ENCODE measurements at places on chromosomes 2 and 18.

GRCh38 chr2:98388081-98388480 is 41.8 kb downstream of the CNGA3 start:
- no peak for DNase-seq

DNA sequence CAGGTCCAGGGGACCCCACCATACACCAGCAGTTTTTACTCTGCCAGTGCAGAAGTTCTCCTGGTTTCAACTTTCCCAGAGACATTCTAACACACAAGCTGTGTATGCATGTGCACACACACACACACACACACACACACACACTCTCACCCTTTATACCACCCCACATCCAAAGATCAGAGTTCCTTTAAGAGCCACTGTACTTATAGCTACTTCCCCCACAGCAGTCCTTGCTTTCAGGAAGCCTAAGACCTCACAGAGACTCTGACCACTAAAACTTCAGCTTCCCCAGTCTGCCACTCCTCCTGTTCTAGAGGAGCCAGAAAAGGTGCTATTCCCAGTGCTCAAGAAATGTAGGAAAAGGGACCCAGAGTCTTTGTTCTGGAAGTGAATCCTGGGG is 107.8 kb downstream of the ZNF521 start:
- DNase-seq: no peak

DNA sequence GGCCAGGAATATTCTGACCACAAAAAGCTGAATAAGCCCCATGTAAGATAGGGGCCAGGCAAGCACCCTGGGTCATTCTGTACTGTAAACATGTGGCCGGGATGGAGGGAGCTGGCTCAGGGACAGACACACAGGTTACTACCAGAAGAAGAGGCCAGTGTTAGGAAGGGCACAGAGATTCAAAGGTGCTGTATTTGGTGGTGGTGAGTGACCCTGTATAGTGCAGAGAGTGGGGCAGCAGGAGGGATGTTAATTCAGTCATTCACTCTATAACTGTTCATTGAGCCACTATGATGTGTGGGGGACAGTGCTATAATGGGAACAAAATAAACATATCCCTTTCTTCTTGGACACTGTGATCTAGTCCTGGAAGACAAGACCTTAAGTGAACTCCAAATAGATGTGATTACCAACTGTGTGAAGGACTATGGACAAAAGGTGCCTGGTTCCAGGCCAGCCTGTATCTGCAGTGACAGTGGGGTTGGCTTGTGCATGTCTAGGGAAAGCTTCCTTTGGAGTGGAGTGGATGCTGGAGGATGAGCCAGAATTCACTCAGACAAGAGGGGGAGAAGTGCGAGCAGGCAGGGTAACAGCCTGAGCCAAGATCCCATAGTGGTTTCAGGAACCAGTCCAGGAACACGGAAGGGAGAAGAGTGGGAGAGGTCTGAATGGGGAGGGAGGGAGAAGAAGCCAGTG is 8.3 kb downstream of the MOCOS start:
- no peak for DNase-seq

DNA sequence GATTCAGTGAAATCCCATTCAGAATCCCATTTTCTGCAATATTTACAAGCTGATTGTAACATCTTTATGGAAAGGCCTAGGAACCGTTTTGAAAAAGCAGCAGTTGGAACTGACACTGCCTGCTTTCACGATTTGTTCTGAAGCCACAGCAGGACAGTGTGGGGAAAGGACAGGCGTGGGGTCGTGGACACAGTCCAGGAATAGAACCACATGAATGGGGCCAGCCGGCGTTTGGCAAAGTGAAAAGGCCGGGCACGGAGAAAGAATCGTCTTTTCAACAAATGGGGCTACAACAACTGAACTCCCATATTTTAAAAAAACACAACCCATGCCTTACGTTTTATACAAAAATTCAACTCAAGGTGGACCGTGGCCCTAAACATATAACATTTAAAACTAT is 69.8 kb downstream of the SLC66A2 start:
- DNase-seq: no peak

DNA sequence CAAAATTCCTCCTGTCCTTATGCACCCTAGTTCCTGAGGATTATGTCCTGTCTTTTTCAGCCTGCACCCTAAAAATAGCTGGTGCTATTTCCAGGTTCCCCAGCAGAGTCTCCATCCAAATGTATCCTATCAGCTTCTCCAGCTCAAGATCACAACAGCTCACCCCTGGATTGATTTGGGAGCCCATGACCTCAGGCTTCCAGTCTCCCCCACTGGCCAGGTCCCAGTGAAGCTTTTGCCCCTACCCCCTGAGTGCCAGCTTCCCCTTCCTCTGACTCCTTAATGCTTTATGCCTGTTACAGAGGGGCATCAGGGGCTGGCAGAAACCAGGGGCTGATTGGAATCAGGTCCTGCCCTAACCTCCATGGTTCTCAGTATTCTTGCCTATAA is 76.9 kb upstream of the DAPL1 start:
- no peak for DNase-seq

Measured in Daoy (cell line).